ENCODE measurements at places on chromosomes 1 and 21. TPM values are rescaled to one million over a fixed set of nuclear protein-coding genes. Genes with fewer than 3 reads are reported as not detected.

GRCh38 chr1:58996341-58997059 is 212.7 kb upstream of the JUN start:
- no peak for DNase-seq

DNA sequence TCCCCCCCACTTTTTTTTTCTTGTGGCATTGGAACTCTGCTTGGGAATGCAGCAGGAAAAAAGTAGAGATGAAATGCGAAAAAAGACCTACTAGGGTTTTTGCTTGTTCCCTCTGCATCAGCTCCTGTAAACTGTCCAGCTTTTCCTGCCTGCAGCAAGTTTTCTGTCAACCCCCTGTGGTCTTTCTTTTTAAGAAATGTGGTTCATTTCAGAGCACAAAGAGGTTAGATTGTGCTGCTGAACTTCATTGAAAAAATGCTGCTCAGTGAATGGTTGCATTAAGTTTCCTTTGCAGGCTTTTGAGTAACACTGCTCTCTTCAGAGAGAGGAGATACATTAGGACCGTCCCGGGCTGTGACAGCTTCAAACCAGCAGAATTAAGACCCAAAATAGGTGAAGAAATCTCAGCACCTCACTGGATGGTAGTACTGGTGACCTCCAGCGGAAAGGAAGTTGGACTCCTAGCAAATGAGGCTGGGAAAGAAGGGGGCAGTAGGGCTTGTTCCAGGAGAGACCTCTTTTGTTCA is 80.7 kb downstream of the NDUFS5 start:
- DNase-seq = no peak

GRCh38 chr1:30609999-30610345 is 113.4 kb downstream of the MATN1 start:
- no peak for DNase-seq

GRCh38 chr1:228207381-228207810 is 448 bp upstream of the OBSCN start:
- no peak for DNase-seq

DNA sequence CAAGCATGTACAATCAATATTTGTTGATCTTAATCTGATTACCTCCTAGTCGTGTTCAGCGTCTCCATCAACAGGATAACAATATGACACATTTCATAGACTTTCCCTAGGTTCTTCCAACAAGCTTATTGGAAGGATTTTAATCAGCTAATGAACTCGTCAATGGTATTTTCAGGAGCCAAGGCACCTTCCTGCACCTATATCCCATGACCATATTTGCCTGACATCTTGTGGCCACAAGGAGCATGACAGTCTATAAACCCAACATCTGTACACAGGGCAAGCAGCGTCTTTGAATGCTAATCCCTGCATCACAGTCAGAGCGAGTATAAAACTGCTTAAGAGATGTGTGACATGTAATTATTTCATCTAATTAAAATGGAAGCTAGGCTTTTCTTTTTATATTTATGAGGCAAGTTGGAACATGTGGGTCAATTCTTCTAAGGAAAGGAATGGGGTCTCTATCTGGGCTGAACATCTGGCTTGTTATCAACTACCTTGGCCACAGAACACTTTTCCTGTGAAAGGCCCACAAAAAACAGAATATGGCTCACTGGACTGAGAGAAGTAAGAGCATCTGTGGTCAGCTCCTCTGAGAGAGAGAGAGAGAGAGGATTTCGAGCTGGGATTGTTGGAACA is 388.8 kb downstream of the NTNG1 start:
- peak; percentile 61 for DNase-seq

GRCh38 chr1:59137968-59138367 is 158.9 kb upstream of the FGGY start:
- no peak for DNase-seq

GRCh38 chr1:67948151-67949080 is 102.0 kb downstream of the DIRAS3 start:
- DNase-seq = no peak

- no peak for DNase-seq
Observed at GRCh38 chr1:43651902-43652301, 2.0 kb downstream of the KDM4A start.

GRCh38 chr1:201653883-201654282 is 115.0 kb downstream of the NAV1 start:
- no peak for DNase-seq

DNA sequence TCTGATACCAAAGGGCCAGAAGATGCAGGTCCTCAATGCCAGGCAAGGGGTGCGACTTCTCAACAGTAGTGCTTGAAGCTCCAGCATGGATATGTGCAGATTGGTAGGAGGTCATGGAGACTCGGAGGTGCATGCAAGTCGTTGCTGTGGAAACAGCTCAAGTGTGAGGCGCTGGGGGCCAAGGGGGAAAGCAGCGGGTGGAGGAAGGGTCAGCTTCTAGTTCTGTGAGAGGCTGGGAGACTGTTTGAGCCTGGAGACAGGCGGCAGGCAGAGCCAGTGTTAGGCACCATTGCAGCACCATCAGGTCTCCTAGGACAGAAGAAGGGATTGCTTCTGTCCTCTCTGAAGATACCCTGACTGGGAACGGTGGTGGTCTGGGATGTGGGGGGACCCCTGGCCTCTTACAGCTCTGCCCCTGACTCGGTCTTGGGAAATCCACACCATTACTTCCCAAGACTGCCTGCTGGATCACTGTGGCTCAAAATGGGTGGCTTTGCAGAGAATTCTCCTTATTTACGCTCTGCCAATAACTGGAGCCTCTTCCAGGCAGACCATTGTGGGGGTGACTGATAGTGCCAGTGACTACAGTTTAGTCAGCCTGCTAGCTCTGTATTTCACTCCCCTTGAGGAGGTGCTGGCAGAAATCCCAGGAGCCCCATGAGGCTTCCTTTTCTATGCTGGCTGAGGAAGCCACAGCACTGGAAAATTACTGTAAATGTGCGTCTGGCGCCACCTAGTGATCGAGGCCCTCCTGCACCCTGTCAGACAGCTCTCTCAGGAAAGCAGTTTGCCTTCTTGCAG is 46.3 kb upstream of the VANGL1 start:
- DNase-seq = peak; percentile 72

GRCh38 chr1:90048043-90048442 is 53.1 kb downstream of the ZNF326 start:
- no peak for DNase-seq

DNA sequence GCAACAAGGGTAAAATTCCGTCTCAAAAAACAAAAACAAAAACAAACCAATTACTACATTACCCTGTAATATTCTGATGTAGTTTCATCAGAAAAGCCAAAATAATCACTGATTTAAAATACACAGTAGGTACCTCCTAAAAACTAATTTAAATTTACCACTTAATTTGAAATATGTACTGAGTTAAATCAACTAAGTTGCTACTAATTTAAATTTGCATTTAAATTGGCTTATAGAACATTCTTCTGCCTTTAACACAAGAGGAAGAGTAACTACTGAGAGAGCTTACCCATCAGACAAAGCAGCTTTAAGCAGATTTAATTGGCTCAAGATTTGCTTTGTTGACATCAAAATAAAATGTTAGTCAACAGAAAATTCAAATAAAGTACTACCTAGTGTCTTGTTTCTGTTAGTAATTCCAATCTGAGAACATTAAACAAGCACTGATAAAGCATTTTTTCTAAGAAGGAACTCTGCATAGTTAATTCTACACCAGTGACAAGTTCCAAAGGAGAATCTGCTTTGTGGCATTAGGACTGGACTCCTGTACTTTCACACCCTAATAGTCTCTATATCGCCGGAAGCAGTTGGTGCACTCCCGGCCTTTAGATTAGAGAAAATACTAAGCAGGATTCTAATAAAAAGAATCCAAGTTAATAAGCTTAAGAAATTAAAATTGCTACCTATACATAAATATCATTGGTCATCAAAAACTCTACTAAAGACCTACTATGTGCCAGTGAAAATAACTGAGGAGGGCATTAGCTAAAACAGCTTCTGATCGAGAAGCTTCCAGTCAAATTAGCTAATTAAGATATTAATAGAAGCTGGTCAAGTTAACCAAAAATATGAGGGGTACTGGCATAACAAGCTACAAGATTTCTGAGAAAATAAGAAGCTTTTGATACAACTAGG is 8.4 kb downstream of the LUZP1 start:
- no peak for DNase-seq

- no peak for DNase-seq
Observed at GRCh38 chr1:234659538-234659937, 49.6 kb upstream of the IRF2BP2 start.

CA6 gene
- not detected for total RNA-seq

C1orf53 gene
- total RNA-seq = 0.48 TPM

TNFRSF9 gene
- total RNA-seq = not detected

LZIC gene
- total RNA-seq = 20.9 TPM
